ENCODE measurements at places on chromosomes 5 and 9.

DNA sequence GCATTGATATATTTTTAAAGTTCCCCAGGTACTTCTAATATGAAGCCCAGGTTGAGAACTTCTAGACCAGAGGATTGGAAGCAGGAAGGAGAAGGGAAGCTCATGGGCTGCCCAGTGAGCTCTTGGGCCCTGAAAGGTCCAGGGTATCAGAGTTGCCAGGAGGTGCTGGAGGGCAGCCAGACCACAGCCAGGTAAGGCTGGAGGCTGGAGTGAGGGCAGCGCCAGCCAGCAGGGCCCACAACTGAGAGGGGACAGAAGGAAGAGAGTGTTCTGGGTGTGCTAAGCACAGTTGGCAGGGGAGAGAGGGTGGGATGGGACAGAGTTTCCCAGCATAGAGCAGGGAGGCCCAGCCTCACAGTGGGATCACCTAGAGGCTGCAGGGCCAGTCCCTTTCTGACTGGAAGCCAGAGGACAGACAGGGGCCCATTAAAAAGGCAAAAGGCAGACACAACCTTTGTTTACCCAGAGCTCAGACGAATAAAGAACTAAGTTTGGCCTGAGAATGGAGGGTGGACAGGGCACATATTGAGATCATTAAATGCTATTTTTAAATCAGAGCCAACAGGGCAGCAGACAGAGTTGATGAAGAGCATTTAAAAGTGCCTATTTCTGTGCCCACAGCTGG lies 94.9 kb downstream of the PDE8B start:
- no peak for DNase-seq

DNA sequence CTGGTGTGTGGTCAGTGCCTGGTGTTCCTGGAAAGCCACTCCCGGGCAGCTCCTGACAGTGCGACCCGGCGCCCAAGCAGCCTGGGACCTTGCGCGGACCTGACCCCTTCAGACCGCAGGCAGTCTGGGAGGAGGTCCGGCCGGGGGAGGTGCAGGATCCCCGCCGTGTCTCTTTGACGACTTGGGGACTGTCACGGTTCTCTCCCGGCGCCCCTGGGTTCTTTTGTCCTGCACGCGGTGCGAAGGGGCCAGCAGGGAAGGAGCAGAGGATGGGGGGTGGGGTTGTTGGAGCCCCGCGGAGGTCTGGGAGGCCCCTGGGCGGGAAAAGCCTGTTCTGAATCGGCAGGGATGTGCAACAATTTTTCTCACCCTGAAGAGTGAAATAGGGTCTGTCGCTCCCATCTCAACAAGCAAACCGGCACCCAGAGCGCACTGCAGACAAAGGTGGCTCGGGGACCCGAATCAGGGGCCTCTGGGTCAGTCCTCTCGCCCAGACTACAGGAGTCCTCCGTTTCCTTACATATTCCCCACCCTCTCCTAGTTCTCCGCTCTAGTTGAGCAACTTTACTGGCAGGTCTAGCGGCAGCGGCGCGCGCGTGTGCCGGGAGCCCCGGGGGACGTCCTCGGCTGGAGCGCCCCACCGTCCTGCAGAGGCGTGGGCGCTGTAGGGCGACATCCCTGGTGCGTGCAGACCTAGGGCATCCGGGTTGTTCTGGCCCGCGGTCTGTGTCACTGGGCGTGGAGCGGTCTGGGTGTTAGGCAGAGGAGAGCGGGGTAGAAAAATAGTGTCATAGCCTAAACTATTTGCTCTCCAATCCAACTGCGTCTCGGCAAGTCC lies 1.2 kb downstream of the VCAN start:
- no peak for DNase-seq

DNA sequence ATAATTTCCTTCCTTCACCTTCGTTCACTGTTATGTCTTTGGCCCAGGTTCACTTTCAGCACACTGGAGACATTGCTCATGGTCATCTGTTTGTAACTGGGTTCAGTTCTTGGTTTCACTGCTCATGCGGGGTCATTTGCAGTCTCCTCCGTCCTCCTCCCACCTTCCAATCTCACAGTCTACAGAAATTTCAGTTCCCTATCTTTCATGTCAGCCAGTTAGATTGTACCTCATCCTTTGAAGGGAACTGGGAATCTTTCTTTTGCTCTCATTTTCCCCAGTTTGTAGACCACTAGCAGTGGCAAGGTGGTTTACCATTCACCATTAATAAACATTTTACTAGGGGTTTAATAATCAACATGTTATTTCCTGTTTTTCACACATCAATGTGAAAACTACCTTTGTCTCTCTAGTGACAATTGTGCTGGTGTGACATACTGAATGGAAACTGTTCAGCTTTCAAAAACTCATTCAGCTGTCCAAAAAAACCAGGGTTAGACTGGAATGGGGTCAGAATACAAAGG lies 100.9 kb upstream of the IL6ST start:
- no peak for DNase-seq

GRCh38 chr9:100468041-100468440 lies 4.9 kb upstream of the TMEFF1 start:
- no peak for DNase-seq

DNA sequence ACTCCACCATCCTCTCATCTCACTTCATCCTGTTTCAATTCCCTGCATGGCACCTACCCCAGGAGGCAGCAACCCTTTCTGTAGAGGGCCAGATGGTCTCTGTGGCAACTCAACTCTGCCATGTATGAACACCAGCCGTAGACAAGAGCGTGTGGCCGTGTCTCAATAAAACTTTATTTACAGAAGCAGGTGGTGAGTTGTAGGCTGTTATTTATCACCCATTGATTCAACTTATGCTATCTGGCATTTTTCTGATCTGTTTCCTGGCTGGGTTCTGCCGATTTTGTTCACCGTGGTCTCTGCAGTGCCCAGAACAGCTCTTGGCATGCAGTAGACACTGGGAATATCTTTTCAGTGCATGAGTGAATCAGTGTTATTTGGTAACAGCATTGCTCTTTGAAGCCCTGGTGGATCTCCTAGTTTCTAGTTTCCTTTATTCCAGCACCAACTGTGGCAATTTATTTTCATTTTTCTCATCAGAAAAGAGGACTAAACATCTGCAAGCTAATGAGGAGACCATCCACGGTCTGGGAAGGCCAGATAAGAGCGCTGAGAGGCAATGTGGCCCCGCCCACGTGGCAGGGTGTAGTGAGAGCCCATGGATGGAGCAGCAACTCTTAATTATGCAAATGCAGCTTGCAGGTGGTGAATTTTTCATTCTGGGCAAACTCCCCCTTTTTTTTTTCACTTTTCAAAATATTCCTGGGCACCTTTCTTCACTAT lies 77.9 kb downstream of the CTSL start:
- no peak for DNase-seq

Data from activated CD4-positive, alpha-beta T cell treated with anti-CD3 and anti-CD28 coated beads for 4 hours (primary cell).